ENCODE measurements at places on chromosomes 16 and 17.

DNA sequence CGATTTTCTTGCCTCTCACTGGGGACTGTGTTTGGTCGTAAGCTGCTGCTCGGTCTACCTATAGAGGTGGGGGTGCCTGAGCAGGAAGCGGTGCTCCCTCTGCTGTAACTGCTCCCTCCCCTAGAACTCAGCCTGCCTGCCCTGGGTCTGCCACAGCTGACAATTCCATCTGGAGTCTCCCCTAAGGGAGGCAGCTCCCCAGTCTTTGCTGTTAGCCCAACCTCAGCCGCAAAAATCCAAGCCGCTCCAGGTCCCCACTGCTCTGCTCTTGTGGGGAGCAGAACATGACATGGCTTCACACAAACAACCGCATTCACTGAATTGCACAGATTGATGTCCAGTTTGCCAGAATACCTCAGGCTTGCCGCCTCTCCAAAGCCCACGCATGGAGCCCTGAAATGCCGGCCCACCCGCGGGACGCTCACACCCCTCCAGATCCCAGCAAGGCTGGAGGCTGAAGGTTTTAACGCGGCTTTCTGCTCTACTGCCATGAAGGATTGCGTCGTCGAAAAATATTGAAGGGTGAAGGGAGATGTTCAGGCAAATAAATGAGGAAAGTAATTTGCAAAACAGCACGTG, 221.5 kb upstream of the FOXF1 start:
- no peak for DNase-seq

DNA sequence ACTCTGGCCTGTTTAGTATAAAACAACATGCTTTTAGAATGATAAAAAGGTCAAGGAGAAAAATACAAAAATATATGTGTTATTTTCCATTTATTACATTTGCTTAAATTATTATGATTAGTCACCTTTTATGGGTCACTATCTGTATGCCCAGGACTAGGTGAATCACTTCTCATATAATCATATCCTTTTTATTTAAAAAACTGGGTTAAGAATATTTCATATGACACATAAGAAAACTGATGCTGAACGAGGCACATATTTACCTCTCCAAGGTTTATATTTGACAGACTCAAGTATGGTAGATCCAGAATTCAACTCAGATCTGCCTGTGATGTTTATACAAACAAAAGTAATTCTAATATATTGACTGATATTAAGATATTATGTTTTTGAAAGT, 134.5 kb downstream of the CDH8 start:
- no peak for DNase-seq

DNA sequence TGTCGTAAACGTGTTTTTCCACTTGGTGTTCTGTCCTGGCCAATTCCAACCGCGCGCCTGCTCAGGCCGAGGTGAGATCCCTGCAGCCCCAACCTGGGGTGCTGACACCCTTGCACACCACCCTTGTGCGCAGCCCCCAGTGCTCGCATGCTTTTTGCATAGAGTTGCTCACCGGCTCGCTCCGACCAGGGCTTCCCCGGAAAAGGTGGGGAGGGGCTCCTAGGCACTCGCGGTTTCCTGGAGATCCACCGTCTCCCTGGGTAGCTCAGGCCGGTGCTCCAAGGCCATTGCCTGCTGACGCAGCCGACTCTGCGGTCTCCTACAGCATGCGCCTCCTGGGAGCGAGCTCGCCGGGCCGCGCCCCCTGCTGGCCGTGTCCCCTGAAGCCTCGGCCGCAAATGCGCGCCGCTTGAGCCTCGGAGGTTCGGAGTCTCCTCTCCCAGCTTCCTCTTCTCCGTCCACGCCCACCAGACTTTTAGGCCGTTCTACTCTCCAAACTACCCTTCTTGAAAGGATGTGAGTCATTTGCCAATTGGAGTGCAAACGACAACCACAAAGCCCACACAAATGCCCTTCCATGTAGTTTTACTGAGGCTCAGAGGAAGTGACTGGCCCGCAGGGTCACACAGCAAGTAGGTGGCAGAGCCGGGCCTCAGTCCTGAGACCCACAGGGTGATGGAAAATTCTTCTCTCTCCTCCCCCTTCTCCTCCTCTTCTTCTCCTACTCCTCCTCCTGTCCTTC, 7.2 kb upstream of the PDP2 start:
- DNase-seq, result peak; percentile 80

- DNase-seq, result no peak
Observed at GRCh38 chr17:48624544-48625494, 1.3 kb downstream of the HOXB9 start.

DNA sequence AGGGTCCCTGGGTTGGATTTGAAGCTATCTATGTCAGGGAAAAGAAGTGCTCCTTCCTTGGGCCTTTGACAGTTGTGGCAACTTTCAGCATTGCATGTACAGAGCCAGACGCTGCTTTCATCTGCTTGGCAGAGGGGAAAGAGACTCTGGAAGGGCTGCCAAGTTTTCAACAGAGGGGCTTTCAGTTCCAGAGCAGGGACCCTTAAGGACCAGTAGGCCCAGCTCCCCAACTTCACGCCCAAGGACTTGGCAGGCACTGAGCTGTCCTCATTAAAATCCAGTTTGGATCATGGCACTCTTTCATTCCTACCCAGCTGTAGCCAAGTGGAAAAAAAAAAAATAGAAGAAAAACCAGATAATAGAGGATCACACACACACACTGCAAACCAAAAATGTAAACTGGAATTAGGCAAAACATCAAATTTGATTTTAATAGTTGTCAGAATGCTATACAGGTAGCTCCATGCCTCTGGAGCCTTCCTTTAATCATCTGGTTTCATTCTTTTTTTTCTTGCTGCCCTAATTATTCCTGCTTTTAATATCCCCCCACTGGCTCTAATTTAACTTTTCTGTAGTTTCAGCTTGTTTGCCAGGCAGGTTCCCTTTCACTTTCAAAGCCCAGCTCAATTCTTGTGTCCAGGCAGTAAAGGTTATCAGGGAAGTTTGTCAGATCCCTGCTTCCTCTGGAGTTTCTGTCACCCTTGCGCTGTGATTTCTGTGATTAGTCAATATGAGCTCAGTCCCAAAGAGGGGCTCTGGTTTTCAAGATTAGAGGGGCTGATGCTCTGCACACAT, 702.6 kb upstream of the CDH8 start:
- DNase-seq, result no peak

DNA sequence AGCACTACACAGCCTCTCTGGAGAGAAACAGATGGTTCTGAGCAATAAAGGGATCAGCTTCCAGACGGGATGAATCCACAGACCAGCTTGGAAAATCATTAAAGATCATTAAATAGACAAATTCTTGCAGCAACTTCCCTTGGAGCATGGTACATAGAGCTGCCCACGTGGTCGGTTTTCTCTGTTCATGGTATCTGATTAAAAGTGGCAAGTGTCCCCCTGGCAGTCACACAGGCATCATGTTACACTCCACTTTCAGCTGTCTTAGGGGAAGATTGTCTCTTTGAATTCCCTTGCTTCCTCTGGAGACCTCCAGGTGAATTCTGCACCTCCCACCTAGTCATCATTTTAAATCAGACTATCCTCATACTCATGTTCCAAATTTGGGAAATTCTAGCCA, 92.2 kb upstream of the CACNG3 start:
- no peak for DNase-seq

- no peak for DNase-seq
Observed at GRCh38 chr16:77536809-77537208, 102.0 kb upstream of the ADAMTS18 start.

DNA sequence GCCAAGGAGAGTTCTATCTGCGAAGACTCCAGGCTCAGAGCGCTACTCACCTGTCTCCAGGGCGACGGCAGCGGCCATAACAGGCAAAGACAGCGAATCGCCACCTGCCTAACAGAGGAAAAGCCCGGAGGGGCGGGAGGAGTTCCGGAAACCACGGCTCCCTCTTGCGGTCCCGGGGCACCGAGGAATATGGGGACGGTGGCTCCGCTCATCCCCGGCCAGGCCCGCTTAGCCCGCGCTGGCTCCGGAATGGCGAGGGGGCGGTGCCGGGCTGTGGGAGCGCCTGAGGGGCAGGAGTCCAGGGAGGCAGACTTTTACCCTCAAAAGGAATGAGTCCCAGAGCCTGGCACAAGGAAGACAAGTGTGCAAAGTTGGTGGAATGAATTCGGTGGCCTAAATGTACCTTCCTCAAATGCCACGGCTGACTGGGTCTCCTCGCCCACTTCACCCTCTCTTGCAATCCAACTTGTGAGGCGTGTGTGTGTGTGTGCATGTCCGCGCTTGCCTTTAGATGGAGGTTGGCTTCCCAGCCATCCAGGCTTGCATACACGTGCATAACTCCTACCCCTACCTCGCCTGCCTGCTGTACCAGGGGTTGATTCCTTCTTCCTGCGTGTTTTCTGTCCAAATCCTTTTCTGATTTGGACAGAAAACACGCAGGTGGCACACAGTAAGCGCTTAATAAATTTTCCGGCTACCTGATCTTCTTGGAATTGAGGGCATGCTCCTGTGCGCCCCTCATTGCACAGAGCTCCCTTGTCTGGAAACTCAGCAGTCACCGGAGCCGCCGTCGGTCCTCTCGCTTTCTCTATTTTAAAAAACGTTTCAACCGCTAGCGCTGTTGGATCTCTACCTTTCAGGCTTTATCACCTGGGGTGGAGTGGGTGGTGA, 3.5 kb downstream of the C17orf100 start:
- DNase-seq, result no peak

GRCh38 chr16:74735162-74735452, 34.4 kb upstream of the MLKL start:
- DNase-seq, result no peak

GRCh38 chr17:35795007-35795870, at the start of gene MMP28:
Gene MMP28 (minus strand): TSS chr17:35795641. CDS start chr17:35795377, 264 bp downstream.
- DNase-seq, result no peak

DNA sequence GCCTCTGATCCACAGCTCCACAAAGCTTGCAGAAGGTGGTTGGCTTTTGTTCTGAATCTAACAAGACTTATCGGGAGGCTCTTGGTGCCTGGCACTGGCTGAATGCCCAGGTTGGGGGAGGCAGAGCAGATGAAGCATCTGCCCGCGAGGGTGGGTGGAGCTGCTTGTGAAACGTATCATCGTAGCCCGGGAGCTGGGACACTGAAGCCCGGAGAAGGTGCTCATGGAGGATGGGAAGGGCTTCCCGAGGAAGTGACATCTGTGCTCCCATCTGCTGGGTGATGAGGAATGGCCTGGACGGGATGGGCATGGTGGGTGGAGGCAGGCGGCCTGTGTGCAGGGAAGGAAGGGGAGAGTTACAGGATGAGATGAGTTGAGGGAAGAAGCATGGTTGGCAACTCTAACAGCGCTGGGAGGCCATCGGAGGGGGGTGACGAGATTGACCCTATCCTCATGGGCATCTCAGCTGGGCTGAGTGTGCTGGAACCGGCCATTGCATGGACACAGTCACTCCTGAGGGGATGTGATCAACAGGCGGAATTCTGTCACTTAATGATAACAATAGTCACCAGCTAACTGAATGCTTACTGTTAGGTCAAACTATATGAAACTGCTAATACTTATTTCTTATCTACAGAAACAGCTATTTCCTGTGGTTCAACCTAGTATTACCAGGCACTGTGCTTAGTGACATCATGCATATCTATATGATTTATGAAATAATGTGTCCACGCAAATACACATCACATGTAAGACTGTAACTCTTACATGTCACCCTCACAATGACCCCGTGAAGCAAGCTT, 102.7 kb downstream of the ABCC6 start:
- DNase-seq, result no peak

- no peak for DNase-seq
Observed at GRCh38 chr17:9790889-9791876, at the start of gene DHRS7C. Gene DHRS7C (minus strand): TSS chr17:9791592. CDS start chr17:9791284, 308 bp downstream.

- no peak for DNase-seq
Observed at GRCh38 chr16:1696863-1697262, 9.1 kb upstream of the MAPK8IP3 start.

GRCh38 chr17:1733759-1734158, 8.9 kb upstream of the SERPINF2 start:
- no peak for DNase-seq

- no peak for DNase-seq
Observed at GRCh38 chr16:35598696-35599332, 2139.4 kb downstream of the TP53TG3F start.

DNA sequence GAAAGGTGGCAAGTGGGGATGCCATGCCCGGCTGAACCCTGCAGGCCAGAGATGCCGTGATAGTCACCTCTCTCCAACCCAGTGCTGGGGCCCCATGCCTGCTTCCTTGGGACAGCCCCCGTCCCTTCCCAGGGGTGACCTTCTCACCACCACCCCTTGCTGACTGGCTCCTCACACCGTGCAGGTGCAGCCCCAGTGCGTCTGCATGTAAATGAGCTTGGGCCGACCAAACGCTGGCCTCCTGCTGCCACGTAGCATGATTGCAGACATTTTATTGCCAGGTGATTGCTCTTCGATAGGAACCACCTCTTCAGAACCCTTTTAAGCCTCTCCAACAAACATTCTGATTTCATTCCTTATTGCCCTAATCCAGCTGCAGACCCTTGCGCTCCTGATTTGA, 32.5 kb downstream of the ASIC2 start:
- DNase-seq, result no peak

DNA sequence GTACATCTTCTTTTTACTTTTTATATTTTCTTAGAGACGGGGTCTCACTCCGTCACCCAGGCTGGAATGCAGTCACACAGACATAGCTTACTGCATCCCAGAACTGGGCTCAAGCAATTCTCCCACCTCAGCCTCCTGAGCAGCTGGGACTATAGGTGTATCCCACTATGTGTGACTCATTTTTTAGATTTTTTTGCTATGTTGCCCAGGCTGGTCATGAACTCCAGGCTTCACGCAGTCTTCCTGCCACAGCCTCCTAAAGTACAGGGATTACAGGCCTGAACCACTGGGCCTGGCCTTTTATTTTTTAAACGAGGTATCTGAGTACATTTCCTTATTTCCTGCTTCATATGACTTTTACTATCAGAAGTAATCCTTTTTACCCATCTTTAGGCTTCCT, 48.0 kb downstream of the GLG1 start:
- no peak for DNase-seq

- DNase-seq, result no peak
Observed at GRCh38 chr16:87350681-87351319, 32.8 kb downstream of the FBXO31 start.

- no peak for DNase-seq
Observed at GRCh38 chr17:62998665-62999393, 32.8 kb downstream of the TANC2 start.

GRCh38 chr16:84554627-84555328, 50.3 kb upstream of the MEAK7 start:
- no peak for DNase-seq

- no peak for DNase-seq
Observed at GRCh38 chr16:50329446-50330189, 39.2 kb downstream of the BRD7 start.

DNA sequence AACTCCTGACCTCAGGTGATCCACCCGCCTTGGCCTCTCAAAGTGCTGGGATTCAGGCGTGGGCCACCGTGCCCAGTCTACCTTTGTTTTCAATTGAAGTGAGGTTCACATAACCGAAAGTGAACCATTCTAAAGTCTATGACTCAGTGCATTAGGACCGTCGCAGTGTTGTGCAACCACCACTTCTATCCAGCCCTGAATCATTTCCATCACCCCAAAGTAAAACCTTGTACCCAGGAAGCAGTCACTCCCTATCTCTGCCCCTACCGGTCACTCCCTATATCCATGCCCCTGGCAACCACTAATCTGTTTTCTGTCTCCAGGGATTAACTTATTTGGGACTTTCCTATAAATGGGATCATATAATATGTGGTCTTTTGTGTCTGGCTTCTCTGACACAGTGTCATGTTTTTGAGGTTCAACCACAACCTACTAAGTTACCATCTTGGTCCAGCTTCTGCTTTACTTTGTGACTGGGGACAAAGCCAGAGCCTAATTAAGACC, 28.3 kb upstream of the CDC42EP4 start:
- no peak for DNase-seq

GRCh38 chr16:285146-286055, 2.4 kb downstream of the PDIA2 start:
- no peak for DNase-seq

- no peak for DNase-seq
Observed at GRCh38 chr17:7574176-7574953, 5.1 kb upstream of the CD68 start.
